ENCODE measurements at places on chromosomes 16 and 17.

- no peak for DNase-seq
Measured at GRCh38 chr16:46555951-46556350, 65.2 kb downstream of the SHCBP1 start.

GRCh38 chr16:58789351-58789750, 55.2 kb upstream of the GOT2 start:
- no peak for DNase-seq

DNA sequence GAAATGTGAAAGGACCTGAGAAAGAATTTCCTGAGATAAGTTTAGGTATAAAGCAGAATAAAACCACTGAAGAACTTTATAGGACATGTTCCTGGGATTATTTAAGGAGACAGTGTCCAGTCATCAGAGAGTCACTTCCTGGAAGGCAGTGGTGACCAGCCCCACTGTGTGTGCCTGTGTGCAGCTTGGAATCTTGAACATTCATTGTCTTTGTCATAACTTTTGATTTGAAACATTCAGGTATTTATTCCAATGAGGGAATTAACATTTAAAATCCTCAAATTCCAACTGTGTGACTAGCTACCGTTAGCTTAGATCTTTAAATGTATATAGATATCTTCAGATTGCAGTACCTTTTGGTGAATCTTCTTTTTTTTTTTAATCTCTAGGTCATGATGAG, 61.7 kb upstream of the MRC2 start:
- no peak for DNase-seq

GRCh38 chr17:76994237-76994637, 126.0 kb downstream of the MGAT5B start:
- DNase-seq, result no peak

DNA sequence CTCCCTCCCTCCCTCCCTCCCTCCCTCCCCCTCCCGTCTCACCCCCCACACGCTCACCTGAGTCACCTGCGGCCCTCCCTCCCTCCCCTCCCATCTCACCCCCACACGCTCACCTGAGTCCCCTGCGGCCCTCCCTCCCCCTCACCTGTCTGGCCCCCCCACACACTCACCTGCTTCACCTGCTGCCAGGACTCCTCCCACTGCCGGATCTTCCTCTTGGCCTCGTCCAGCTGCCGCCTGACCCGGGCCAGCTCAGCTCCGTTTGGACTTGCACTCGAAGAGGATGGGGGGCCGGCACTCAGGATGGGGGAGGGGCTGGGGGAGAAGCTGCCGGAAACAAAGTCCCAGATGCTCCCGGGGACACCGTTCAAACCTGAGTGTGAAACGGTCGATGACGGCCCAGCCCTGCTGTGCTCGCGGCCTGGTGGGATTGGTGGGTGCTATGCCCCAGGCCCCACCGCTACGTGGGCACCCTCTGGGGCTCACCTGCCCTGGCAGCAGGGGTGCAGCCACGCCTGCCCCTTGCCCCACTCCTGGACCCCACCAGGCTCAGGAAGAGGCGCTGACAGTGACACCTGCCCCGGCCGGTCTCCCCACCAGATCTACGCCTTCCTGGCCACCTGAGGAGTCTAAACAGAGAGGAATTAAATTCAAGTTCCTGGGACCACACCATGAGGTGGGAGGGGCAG, 15.9 kb downstream of the GNPTG start:
- no peak for DNase-seq

Measured in GM19239 (cell line).